Stimulated activated CD4-positive, alpha-beta T cell treated with anti-CD3 and anti-CD28 coated beads, TNF-alpha, amount 100 ng/mL, for 1 hour (primary cell): ENCODE measurements at places on chromosomes 16 and 17.

DNA sequence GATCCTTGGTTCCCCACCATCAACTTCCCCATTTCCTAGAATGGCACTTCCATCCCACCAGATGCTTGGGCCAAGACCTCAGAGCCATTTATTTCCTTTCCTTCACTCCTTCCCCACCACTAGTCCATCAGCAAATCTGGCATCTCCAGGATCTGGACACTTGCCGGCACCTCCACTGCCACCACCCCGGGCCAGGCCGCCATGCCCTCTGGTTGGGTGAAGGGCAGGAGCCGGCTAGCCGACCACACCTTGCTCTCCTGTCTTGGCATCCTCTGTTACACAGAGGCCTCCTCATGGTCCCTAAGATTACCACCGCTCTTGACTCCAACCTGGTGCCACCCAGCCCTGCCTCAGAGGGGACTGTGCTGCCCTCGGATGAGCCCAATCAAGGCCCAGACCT is 104.5 kb downstream of the RMI2 start:
- no peak for DNase-seq

GRCh38 chr17:12952012-12952411 is 65.8 kb downstream of the ELAC2 start:
- DNase-seq, result no peak

GRCh38 chr16:4682616-4683254 is 10.6 kb upstream of the NUDT16L1 start:
- DNase-seq, result no peak

DNA sequence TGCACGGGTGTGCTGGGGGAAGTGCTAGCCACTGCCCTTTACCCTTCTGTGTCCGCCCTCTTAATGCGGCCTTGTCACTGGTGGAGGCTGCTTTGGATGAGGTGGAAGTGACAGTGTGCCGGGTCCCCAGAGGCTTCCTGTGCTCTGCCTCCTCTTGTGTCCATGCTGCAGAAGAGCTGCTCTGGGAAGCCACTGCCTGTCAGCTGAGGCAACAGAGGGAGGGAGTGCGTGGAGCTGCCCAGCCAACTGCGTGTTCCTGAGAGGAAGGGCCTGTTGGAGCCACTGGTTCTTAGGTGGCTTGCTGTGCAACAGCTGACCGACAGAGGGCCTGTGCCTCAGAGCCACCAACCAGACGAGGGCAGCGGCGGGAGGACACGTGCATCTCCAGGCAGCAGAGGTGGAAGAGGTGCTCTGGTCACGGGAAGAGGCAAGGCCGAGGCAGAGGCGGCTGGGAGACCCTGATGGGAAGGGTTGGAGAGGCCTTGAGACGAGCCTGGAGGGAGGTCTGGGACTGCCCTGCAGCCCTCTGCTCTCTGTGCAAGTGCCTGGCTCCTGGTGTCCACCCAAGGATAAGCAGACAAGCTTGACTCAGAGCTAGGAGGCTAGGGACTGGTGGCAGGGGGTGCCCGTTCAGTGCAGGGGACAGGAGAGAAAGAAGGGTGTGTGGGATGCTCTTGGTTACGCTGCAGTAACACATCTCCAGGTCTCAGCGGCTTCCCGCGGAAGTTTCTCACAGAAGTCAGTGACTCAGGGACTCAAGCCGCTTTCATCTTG is 25.4 kb downstream of the B9D1 start:
- no peak for DNase-seq

GRCh38 chr16:23288726-23289512 is 13.2 kb upstream of the SCNN1B start:
- no peak for DNase-seq

DNA sequence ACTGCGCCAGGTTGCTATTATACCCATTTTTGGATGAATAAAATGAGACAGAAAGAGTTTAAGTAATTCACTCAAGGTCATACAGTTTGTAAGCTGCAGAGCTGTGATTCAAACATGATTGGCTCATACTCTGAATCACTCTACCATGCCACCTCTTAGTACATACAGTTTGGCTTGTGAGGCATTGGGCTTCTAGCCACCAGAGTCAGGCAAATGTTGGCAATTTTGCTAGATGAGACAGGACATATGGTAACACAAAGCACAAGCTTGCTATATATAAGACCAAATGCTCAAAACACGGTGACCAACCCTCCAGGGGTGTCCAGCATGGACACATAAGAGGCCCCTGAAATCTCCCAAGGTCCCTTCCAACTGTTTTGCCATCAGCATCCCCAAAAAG is 236.0 kb upstream of the IRX5 start:
- no peak for DNase-seq

GRCh38 chr17:80855948-80856862 is 135.4 kb upstream of the CHMP6 start:
- DNase-seq, result peak; percentile 58

DNA sequence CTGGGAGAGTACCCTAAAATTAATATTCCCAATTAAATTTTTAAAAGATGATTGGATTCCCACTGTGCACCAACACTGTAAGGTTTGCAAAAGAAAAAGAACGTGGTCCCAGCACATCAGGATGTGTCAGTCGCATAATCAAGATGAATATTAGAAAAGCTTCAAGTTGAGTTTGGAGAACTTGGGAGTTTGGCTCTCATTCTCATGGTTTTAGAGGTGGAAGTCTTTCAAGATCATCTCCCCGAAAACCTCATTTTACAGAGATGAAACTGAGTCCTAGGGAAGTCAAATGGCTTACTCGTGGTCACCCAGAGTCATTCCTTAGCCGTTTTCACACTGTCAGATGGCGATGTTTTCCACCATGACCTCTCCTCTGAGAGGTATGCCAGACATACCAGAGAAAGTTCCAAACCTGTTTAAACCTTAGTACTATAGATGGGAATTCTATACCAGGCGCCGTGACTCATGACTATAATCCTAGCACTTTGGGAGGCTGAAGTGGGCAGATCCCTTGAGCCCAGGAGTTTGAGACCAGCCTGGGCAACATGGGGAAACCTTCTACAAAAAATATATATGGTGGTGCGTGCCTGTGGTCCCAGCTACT is 1.2 kb downstream of the SEC14L1 start:
- DNase-seq, result no peak

DNA sequence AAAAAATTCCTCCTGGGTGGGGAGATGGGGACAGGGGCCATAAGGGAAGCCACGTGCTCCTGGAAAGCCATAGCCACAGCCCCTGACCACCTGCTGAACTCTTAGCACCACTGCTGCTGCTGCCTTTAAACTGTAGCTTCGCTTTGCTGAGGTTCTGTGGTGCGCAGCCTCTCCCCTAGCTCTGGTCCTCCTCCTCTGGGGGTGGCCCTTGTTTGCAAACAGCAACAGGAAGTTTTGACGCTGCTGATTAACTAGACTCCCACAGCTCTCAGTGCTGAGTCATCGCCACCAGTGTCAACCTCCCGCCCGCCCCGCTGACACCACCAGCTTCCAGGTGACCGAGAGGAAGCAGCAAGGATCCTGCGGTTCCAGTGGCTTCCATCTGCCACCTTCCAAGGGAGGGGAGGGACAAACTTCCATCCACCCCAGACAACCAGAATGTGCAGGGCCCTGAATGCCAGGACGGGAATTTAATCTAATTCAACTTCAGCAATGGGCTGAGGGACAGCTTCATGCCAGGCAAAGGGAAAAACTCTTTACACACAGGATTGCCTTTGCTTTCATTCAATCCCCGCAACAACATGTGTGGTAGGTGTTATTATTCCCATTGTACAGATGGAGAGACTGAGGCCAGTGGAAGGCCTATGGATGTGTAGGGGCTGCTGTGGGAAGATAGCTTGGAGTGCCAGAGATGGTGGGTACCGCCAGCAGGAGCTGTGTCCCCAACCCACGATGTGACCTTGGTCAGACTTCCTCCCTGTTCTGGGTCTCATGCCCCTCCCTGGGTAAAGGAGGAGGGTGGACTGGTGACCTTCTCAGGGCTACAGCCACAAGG is 8.1 kb upstream of the KIFC3 start:
- DNase-seq, result peak; percentile 50

DNA sequence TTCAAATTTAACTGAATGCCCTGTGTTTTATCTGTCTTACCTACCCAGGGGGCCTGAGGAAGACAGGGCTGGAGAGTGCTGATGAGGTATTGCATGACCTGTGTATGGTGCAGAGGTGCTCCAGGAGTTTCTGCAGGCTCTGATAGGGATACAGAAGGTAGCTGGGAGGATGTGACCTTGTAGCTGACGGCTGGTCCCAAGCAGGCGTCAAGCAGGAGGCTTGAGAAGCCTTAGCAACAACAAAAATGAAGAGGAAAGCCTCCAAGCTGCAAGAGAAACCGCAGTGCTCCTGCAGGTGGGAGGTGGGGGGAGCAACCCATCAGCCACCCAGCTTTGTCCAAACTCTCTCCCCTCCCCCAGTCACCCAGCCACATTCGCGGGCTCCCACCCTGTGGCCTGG is 40.4 kb downstream of the LAT start:
- DNase-seq, result no peak

DNA sequence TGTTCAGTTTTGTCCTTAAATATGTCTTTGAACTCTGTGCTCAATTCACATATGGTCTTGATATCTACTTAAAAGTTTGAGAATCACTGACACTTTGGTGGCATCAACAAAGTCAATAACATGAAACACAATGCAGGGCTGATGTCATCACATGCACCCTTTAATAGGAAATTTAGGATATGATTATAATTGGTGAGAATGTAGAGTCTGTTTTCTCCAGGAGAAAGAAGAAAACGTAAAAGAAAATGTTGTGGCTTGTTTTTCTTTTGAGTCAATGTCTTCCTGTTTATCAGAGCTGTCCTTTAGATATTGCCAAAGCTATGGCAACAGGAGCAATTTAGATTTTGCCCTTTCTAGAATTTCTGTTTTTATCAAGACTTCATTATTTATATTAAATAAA is 396.9 kb downstream of the CDH13 start:
- no peak for DNase-seq

GRCh38 chr16:78288888-78289287 is 189.4 kb downstream of the WWOX start:
- no peak for DNase-seq

GRCh38 chr16:78091419-78091818 is 8.0 kb upstream of the WWOX start:
- no peak for DNase-seq

DNA sequence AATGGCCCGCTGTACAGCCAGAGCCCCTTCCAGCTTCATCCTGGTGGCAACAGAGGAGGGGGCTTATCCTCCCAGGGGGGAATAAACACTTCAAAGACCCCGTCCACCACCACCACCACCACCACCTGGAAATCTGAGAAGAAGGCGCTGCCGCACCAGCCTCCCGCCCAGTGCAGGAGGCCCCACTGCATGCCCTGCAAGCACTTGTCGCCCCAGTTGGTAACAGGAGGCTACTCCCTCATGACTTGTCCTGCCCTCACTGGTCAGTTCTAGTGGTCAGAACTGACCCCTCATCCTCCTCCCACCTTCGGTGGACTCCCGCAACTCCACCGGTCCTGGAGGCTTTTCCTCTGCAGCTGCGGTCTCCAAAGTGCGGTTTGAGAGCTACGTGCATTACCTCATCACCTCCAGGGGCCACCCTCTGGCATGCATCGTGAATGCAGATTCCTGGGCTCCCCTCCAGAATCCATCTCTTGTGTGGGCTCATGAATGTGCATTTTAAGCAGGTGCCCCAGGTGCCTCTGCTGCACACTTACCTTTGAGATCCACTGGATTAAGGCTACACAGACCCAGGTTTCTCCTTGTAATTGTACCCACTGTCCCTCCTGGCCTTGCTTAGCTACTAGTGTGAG is 71.8 kb downstream of the SRCIN1 start:
- DNase-seq, result no peak

DNA sequence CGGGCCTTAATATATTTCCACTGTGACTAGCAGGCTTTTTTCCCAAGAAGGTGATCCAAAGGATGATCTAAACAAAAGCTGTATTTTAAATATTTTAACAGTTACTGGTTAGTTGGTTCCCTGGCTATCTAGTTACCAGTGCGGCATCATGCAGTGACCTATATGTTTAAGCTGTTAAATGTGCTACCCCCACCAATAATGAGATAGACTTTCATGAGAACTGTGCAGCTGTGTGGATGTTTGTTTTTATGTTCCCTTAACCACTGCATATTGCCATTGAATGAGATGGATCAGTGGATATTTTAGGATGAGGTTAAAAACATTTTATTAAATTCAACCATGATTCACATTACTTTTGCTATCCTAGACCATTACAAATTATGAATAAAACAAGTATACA is 16.9 kb downstream of the ERN1 start:
- no peak for DNase-seq

DNA sequence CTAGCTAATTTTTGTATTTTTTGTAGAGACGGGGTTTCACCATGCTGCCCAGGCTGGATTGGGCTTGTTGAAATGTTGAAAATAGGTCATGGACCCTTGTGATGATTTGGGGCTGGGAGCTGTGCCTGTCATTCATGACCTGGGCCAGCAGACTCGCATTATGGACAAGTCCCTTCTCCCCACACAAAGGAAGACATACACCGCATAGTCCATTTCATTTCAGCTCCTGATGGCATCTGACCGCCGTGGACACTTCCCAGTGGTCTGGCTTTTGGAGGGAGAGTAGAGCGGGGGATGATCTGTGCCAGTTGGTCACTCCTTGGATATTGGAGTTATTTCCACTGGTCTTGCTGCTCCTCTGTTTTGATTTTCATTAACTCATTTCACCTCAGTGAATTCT is 34.8 kb downstream of the MPRIP start:
- DNase-seq, result no peak

GRCh38 chr17:61420052-61420451 is 20.4 kb downstream of the TBX2 start:
- no peak for DNase-seq

- no peak for DNase-seq
Measured at GRCh38 chr17:41486316-41486715, 3.4 kb downstream of the KRT36 start.

GRCh38 chr17:64786337-64786736 is 124.2 kb upstream of the SMURF2 start:
- no peak for DNase-seq

DNA sequence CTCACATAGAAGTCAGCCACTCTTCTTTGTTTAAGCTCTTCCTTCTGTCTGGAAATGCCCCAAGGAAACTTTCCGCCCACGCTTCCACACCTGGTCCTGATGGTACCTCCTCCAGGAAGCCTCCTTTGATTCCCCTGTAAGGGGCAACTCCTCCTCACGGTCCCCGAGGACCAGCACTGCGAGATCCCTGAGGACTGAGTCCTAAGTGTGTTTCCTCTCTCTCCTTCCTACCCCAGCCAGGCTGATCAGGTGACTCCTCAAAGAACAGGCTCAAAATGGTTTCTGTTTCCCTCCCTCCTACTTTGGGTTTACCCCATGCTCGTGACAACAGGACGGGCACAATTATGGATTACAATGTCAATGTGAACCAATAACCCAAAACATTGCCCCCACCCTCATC is 63.0 kb upstream of the MED9 start:
- no peak for DNase-seq

DNA sequence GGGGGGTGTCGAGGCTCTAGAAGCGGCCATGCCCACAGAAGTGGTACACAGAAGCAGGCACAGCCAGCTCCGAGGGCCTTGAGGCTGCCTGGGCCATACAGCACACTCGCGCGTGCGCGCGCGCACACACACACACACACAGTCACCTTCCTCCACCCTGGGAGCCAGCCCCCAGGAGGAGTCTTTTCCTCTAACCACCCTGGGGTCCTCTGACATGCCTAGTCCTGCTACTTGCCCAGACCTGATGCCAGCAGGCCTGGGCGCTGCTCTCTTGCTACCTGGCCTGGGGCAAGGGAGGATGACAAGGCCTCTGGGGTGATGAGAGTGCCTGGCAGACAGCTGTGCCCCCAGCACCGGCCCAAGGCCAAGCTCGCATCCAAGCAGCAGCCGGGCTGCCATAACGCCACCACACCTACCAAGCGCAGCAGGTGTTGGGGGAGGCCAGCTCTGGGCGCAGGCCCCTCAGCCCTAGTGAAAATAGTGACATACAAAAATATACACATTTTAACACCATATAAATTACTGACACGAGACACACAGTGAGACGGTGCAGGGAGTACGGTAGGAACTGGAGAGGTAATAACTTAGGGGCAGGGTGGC is 41.1 kb downstream of the TSC2 start:
- DNase-seq, result no peak
